ENCODE measurements at places on chromosomes 13 and 19. TPM values are rescaled to one million over a fixed set of nuclear protein-coding genes. Genes with fewer than 3 reads are reported as not detected.

DNA sequence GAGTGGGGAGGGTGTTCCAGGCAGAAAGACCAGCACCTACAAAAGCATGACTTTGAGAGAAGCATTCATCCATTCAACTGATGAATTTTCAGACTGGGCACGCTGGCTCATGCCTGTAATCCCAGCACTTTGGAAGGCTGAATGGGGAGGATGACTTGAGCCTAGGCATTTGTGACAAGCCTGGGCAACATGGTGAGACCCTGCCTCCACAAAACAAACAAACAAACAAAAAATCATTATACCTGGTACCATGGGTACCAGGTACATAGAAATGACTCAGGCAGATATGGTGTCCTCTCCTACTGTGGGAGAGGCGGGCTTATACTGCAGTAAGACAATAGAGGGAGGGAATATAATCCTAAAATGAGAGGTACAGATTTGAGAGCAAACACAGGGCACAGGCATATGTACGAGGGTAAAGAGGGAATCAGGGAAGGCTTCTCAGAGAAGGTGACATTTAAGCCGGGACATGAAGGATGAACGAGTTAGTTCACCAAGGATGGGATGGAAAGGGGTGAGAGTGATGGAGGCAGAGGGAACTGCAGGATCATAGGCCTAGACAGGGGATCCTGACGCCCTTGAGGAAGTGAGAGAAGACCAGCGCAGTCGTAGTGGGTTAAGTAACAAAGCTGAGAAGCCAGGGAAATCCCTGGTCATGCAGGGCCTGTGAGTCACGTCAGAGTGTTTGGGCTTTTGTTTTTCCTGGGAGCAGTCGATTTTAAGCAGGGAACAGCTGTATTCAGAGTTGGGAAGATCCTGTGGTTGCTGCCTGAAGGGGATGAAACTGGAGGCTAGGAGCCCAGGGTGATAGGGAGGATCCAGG, 2.9 kb downstream of the CYP2S1 start:
- no peak for DNase-seq

DNA sequence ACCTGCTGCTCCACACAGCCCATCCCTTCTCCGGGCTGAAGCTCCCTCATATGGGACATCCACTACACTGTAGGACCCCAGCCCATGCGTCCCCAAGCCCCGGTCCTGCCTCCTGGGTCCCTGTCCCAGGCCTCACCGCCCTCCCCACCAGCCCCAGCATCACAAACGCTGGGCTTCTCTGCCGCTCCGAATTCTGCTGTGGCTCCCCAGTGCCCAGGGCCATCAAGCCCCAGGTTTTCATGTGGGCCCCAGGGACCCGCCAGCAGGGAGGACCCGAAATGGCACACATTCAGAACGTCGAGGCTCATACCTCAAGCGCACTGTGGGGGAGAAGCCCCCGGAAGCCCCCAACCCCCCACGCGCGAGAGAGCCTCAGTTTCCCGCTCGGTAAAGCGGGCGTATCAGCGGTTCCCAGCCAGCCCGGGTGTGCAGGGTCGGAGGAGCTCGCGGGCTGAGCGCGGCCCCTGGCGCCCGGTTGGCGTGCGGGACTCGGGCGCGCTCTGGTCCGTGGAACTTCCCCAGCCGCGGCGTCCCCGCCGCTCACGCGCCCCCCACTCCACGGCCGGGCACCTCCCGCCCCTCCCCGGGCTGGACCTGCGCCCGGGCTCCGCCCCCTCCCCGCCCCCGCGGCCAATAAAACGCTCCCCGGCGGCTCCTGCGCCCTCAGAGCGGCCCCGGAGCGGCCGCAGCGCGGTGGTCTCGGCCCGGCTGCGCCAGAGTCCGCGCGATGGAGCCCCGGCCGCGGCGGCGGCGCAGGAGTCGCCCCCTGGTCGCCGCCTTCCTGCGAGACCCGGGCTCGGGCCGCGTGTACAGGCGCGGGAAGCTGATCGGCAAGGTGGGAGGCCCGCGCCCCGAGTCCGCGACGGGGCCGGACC, at the start of gene PLK5:
PLK5 (plus strand) TSS at position 666 of the 875 bp plus-strand sequence. CDS start 2,920 bp downstream, outside the sequence.
- no peak for DNase-seq

- DNase-seq: no peak
Measured at GRCh38 chr13:31261241-31261640, 61.5 kb downstream of the B3GLCT start.

DNA sequence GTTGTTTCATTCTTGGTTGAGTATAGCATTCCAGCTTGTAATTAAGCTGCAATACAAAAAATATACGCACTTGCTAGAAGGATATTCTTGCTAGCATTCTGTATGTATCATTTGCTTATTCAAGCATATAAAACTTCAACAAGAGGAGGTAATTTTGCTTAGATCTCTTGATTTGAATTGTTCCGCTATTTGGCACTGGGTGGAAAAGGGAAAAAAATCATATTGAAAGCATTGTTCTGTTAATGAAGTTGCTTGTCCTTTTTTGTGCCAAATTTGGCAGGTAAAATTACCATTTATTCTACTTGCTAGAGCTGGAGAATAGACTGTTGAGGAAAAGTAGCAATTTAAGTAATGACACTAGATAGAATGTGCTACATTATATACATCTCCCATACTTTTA, 190.2 kb downstream of the GGACT start:
- DNase-seq: no peak

Gene NMRK2
- polyA plus RNA-seq: not detected
